Prostate gland (tissue), 2 donors: ENCODE measurements at places on chromosomes 6 and 20. TPM values are rescaled to one million over a fixed set of nuclear protein-coding genes. Genes with fewer than 3 reads are reported as not detected.

GRCh38 chr6:89289710-89290109 is 25.4 kb downstream of the GABRR2 start:
- DNase-seq: no peak

The RNF217 gene
- total RNA-seq: 24.3 TPM

The CALHM5 gene
- total RNA-seq: 1.8 TPM

The PPP1R16B gene
- total RNA-seq: 1.9 TPM
